GF-D8 (cell line): ENCODE measurements at places on chromosomes 4 and X.

DNA sequence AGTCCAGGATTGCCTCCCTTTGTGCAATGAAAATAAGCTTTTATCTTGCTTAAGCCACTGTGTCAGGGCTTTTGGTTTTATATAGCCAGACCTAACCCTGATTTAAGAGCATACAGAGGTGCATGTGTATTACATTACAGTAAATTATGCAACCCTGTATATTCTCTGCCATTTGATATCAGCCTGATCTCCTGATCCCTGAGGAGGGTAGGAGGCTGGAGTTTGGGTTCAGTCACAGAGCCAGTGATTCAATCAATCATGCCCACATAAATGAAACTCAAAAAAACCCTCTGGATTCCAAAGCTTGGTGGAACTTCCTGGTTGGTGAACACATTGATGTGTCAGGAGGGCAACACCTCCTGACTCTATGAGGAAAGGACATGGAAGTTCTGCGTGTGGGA lies 7.3 kb upstream of the KLHL8 start:
- no peak for DNase-seq

- DNase-seq = no peak
Observed at GRCh38 chr4:118035309-118035708, 1.0 kb downstream of the NDST3 start.

DNA sequence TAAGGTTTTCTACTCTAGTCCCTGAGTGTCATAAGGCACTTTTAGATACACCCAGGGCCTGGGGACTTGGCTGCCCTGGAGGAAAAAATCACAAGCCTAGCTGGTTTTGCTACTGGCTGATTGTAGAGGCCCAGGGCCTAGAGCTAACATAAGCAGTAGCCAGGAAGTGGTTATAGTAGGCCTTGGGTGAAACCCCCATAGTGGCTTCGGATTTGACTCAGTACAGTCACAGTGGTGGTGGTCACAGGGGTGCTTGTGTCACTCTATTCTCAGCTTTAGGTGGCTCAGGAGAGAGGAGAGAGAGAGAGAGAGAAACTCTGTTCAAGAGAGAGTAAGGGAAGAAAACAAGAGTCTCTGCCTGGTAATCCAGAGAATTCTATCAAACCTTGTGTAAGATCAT lies 194.5 kb upstream of the EDA2R start:
- DNase-seq = no peak

GRCh38 chr4:1376391-1376840 lies 29.4 kb downstream of the UVSSA start:
- DNase-seq = no peak

- DNase-seq = no peak
Observed at GRCh38 chrX:81390237-81390636, 188.3 kb downstream of the SH3BGRL start.

- no peak for DNase-seq
Observed at GRCh38 chr4:123553279-123553678, 156.7 kb downstream of the SPRY1 start.

DNA sequence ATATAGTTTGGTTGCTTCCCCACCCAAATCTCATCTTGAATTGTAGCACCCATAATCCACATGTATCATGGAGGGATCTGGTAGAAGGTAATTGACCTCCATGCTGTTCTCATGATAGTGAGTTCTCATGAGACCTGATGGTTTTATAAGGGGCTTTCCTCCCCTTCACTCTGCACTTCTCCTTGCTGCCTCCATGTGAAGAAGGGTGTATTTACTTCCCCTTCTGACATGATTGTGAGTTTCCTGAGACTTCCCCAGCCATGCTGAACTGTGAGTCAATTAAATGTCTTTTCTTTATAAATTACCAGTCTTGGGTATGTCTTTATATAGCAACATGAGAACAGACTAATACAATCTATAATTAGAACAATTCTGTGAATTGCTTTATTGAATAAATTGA lies 11.9 kb upstream of the DCAF4L1 start:
- no peak for DNase-seq

- no peak for DNase-seq
Observed at GRCh38 chr4:124931050-124931449, 218.5 kb upstream of the ANKRD50 start.

DNA sequence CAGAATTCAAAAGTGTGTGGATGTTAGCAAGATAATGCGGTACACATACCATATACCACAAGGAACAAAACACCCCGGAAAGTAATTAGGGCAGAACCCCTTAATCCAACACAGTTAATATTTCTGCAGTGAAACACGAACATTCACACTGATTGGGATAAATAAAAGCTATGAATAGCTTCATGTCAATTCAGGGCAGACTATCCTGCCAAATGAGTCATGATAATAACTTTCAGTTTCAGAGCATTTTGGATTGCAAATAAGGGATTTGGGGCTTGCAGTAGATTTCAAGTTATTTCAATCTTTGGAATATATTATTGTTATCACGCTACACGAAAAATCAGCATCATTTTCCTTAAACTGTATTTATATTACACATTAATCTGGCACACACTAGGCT lies 24.3 kb downstream of the IRF2 start:
- no peak for DNase-seq

GRCh38 chr4:145324161-145324560 lies 143.8 kb upstream of the OTUD4 start:
- no peak for DNase-seq

DNA sequence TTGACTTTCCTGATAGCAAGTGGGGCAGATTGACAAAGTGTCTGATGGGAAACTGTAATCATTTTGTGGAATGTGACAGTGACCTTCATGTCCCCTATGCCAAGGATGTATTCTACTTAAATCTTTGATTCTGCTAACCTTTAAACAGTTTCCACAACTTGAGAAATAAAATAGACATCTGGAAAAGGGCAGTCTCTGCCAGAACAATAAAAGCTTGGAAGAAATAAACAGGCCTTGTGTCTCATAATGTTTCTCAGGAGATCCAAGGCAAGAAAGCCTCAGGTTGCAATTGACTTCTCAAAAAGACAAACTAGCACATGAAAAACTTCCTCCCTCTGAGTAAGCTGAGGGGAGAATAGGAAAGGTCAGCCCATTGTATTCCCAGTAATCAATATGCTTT lies 174.9 kb downstream of the FSTL5 start:
- no peak for DNase-seq

- no peak for DNase-seq
Observed at GRCh38 chr4:71230271-71231128, 108.3 kb upstream of the SLC4A4 start.

GRCh38 chr4:142406917-142407501 lies 439.1 kb downstream of the INPP4B start:
- DNase-seq = peak; percentile 40

DNA sequence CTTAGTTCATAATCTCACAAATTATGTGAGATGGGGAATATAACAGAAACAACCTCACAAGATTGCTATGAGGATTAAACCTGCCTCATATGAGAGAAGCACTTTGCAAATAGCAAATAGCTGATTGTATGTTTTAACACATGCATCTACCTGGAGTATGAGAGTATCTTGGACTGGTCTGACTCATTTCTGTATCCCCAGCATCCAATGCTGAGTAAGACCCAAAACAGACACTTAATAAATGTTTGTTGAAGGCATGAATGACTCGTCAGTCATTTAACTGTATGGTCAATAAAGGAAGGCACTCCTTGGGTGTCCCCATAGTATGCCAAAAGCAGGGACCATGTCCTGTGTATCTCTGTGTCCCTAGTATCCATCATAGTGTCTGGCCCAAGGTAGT lies 350.9 kb upstream of the F9 start:
- DNase-seq = no peak

DNA sequence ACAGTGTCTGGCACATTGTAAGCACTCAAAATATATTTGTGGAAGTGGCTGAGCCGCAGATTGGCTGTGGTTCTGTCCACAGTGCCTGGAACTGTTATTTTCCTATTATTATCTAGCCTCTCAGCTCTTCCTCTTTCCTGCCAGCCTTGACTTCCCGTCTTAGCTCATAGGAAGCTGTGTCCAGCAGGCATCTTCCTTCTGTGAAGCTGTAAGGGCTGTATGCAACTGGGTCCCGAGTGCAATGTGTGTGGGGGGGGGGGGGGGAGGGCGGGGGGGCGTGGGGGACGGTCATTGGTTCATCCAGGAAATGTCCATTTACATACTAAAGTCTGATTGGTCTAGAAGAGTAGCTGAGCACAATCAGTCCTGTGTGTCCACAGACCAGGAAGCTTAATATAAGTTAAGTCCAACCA lies 210.7 kb downstream of the PDGFRA start:
- peak; percentile 13 for DNase-seq

DNA sequence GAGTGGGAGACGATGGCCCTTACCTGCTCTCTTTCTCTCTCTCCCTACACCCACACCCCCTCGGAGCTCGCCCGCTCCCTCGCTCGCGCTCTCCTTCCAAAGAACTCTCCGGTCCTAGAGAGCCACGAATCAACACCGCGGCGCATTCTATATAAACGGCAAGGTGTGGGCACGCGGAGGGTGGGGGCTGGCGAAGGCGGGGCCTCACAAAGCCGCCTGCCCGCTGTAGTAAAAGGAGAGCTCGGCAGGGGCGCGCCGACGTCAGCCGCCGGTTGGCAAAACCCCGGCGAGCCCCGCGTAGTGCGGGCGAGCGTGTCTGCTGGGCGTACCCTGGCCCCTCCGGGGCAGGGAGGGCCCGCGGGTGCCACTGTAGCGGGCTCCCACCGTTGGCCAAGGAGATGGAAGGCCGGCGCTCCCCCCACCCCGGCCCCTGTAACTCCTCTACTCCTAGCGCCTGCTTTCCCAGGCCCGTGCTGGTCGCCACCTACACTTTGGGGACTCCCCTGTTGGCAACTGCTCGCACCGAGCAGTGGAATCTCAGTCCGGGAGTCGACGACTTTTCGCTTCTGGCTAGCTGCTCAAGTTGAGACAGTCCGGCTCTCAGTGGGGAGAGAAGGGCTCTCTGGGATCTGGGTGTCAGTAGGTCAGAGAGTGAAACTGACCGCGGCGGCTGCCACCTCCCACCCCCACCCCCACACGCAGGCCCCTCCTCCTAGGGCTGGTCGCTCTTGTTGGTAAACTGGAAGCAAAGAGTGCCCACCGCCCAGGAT lies 325.5 kb upstream of the F9 start:
- DNase-seq = peak; percentile 10

GRCh38 chr4:95155759-95156451 lies 392.9 kb downstream of the UNC5C start:
- DNase-seq = no peak

- no peak for DNase-seq
Observed at GRCh38 chrX:2451501-2452316, 49.1 kb downstream of the DHRSX start.

- DNase-seq = peak; percentile 72
Observed at GRCh38 chr4:84914686-84915395, 51.6 kb downstream of the WDFY3 start.

DNA sequence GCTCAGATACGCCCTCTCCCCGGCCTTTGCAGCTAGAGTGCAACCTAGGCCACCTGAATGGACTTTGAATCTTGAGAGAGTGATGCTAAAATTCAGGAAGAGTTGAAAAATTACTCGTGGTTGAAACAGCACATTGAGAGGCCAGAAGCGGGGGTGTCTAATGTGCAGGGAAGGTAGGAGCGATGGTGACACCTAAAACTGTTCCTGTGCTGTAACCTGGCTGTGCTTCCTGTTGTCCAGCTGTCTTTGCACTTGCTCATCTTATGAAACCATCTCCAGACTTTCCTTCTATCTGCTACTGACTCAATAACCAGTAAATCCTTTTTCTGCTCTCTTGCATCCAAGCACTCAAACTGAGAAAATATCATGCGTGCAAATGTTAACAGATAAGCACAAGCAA lies 106.4 kb upstream of the RPS6KA3 start:
- no peak for DNase-seq

- DNase-seq = no peak
Observed at GRCh38 chrX:2741386-2741785, 10.5 kb upstream of the XG start.

GRCh38 chr4:101239665-101240064 lies 107.7 kb downstream of the PPP3CA start:
- DNase-seq = no peak

DNA sequence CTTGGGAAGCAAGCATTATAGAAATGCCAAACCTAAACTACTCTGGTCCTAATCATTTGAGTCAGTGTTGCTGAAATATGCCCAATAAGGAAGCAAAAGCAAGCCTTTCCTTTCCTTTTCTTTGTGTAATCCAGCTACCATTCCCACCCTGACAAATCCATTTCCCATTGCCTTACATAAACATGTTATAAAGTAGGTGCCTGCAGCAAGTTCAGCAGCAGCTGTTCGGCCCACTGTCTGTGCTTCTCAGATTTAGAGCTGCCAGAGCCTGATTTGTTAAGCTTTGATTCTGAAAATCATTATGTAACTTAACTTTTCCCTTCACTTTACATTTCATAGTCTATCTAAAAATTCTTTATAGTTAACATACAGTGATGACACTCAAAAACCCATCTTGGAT lies 148.6 kb downstream of the EPHA5 start:
- DNase-seq = no peak

DNA sequence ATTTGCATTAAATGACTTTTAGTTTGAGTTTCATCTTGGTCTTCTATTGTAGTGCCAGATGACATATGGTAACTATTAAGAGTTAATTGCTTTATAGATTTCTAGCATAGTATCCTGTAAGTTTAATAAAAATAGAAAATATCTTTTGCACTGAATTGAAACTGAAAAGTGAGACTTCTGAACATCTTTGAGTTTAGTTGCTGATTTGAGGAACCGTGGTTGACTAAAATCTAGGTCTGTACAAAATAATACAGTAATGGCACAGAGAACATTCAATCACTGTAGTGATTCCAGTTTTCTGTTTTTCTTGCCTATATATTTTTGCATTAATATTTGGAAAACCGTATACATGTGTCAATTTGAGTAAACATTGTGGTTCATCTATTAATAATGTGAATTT lies 60.7 kb downstream of the SPATA4 start:
- no peak for DNase-seq

DNA sequence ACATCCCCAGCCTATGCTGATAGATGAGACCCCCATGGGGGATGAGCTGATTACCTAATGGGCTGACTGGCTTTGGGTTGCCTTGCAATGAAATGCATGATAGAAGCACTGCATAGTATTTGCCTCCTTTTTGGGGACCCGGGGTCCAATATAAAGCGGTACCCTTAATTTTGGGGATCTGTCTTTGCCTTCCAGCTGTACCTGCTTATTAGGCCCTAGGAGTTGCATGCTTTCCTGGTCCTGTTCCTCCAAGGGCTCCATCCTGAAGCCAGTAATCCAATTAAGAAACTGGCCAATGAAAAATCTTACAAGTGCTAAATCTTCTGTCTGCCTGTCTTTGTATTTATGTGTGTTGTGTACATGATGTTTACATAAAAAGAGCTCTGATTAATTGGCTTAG lies 791.6 kb downstream of the TRIML1 start:
- DNase-seq = no peak

DNA sequence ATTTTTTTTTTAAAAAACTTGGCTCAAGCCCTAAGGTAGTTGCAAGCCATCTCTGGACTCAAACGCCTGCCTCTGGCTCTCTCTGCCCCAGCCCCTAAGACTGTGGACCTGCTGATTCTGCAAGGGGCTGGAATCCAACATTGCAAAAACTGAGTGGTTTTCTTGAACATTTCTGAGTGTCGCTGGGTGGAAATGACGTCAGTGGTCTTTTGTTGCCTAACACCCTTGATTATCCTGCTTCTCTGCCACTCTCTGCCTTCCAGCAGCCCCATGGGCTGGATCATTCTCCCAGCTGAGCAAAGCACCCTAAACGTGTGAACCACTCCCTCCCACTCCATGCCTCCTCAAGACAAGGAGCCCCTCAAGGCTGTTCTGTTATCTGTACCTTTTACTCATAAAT lies 16.6 kb downstream of the BST1 start:
- peak; percentile 57 for DNase-seq
